ENCODE measurements at places on chromosomes 16 and 17.

GRCh38 chr17:2977157-2977556 is 86.2 kb downstream of the OR1D5 start:
- DNase-seq = no peak

GRCh38 chr16:15660203-15660601 is 10.2 kb downstream of the NDE1 start:
- DNase-seq = no peak

DNA sequence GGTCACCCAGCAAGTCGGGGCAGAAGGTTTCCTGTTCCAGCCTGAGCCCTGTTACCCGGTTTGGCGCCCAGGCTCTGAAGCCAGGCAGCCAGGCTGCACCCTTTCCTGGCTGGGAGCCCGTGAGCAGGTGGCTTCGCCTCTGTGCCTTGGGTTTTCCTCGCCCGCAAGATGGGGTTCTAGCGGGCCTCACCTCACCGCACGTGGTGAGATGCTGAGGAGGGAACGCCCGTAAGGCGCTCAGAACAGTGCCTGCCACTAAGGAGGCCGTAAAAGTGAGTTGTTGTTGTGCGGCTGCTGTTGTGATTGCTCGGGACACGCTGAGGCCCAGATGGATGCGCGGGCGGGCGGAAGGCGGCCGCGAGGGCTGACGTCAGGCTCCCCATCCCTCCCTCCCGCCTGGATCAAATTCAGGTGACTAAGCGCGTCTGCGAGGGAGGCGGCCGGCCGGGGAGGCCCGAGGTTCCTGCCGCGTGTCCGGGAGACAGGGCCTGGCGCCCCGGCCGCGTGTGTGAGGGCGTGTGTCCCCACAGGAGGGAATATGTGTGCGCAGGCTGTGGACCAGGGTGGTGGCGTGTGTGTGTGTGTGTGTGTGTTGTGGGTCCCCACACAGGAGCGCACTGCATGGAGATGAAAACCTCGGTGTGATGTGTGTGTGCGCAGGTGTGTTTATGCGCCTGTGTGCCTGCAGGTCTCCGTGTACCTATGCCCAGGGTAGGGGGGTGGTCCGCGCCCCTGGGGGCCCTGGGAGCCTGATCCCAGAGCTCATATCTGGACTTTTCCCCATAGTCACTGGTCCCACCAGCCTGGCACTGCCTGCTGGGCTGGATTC is 4.3 kb downstream of the CAMKK1 start:
- no peak for DNase-seq

- DNase-seq = no peak
Measured at GRCh38 chr16:69607674-69608073, 41.9 kb downstream of the NFAT5 start.

DNA sequence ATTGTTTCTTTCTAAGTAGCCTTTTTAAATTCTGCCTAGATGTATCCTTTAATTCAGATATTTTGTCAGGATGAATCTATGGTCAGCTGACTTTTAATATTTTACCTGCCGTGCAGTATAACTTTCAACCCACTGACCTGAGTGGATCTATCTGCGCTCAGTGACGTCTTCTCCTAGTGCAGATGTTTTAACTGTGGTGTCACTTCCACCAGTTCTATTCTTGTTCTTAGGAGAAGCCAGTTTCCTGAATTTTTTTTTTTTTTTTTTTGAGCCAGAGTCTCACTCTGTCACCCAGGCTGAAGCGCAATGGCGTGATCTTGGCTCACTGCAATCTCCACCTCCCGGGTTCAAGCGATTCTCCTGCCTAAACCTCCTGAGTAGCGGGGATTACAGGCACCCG is 5.0 kb upstream of the TM4SF5 start:
- no peak for DNase-seq

DNA sequence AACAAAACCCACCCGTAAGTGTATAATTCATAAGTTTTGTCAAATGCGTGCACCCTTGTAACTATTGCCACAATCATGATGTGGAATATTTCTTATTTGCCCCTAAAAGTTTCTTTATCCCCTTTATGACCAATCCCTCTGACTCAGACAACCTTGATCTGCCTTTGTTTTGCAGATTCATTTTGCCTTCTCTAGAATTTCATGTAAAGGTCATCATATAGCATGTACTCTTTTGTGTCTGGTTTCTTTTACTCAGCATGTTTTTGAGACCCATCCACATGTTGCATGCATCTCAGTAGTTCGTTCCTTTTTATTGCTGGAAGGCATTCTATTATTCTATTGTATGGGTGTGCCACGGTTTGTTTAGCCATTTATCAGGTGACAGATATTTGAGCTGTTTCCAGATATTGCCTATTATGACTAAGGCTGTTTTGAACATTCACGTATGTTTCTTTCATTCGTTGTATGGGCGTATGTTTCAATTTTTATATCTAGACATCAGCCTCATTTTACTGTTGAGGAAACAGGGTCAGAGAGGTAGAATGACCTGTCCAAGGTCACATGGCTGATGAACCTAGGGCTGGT is 192.4 kb downstream of the RAB11FIP4 start:
- no peak for DNase-seq

DNA sequence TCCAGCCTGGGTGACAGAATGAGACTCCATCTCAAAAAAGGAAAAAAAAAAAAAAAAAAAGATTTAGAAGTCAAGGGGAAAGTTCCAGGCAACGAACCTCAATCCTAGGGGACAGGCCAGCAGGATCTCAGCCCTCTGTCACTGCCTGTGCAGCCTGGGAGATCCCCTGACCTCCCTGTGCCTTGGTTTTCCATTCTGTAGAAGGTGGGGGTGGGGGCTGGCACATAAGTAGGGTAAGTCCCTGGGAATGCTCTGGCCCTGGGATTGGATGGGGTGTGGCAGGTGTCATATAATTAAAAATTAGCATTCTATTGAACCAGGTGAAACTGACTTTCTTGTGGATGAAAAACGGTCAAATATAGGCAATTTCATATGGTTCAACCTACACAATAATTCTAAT is 90.5 kb downstream of the C16orf78 start:
- no peak for DNase-seq

DNA sequence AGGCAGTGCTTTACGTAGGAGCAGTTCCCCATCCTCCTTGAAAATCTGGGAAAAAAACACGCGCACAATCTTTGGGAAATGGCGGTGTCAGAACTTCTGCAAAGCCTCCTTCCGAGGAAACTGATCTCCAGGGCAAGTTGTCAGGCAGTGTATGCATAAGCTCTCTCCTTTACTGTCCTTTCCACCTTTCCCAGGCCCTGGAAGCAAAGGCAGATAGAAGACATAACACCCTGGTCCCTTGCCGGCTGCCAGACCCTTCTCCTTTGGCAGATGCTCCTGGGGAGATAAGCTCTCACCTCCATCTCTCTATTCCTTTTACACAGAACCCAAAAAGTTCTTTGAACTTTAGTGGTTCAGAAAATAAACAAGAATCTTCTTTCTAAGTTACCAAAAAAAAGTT is 12.4 kb downstream of the TOB1 start:
- DNase-seq = no peak

DNA sequence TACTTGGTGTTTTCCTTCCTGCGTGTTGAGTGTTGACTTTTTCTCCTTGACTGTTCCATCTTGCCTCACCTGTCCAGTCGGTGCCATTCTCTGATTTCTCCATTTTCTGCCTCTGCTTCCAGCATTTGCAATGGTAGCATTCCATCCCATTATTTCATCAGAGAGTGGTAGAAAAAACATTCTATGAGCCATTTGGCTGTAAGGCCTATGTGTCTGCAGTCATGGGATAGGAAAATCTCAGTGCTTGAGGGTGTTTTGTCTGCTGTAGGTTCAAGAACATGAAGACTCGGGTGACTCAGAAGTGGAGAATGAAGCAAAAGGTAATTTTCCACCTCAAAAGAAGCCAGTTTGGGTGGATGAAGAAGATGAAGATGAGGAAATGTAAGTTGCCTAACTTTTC is 2.7 kb downstream of the UTP18 start:
- DNase-seq = no peak

DNA sequence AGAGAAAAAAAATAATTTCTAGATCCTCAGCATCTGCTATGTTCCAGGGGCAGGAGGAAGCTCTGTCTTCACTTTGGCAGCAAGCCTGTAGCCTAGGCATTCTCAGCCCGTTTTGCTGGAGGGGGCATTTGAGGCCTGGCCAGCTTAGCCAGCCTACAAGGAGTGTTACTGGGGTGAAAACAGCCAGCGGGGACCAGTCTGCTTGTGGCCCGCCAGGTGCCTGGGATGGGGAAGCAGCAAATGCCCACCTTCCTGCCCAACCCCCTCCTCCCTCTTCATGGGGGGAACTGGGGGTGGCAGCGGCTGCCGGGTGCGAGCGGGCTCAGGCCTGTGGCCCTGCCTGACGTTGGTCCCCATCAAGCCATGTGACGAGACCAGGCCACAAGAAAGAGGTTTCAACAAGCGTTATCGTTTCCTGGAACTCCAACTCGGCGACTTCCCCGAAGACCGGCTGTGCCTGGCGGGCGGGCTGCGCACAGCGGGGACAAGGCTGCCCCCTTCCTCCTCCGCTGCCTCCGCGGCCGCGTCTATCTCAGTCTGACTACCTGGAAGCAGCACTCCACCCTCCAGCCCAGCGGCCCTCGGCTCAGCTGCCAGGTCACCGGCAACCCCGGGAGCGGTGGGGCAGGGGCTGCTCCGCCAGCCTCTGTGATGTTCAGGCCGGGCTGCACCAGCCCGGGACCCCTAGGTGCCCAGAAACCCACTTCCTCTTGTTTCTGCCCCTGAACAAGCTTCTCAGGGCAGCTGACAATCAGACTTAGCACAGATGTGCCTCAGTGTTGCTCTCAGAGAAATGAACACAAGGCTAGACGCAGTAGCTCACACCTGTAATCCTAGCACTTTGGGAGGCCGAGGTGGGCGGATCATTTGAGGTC is 22.9 kb downstream of the SOCS1 start:
- no peak for DNase-seq

DNA sequence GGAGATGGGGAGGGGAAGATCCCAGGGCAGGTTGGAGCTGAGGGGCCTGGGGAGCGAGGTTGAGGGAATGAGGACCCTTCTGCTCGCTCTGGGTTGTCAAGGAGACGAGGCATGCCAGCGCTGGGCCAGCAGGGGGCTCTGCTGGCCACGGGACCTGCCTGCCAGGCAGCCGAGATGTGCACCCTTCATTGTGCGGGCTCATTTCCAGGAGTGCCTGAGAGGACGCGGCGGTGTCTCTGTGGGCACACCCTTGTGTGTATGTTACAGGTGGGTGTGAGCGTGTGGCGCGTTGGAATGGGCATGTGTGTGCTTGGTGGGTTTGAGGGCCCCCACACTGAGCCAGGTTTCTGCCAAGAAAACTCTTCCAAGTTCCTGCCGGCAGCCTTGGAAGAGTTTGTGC is 15.9 kb downstream of the ARHGAP23 start:
- peak; percentile 41 for DNase-seq

GRCh38 chr17:9811086-9811485 is 10.8 kb downstream of the GSG1L2 start:
- DNase-seq = no peak

GRCh38 chr17:71869293-71869692 is 251.5 kb upstream of the SOX9 start:
- DNase-seq = no peak

DNA sequence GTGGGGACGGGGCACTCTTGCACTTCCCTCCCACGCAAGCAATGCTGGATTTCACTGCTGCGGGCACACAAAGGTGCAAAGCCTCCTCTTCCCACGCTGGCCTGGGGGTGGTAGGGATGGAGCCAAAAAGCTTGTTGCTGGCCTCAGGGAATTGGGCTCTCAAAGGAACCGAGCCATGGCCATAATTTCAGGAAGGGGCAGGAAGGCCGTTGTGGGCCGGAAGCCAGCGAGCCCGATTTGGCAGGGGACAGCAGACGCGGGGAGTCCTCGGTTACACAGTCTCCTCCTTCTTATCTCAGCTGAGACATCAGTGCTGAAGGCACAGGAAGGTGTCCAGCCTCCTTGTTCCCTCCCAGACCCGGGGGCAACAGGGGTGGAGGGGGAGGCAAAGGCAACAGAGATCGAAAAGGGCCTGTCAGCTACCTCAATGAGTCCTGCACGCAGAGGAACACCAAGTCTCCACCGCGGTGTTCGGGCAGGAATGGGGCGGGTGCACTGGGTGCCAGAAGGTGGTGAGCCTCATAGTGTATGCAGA is 59.5 kb downstream of the SLFN11 start:
- no peak for DNase-seq

- no peak for DNase-seq
Measured at GRCh38 chr16:30184096-30184890, 891 bp downstream of the CORO1A start.

DNA sequence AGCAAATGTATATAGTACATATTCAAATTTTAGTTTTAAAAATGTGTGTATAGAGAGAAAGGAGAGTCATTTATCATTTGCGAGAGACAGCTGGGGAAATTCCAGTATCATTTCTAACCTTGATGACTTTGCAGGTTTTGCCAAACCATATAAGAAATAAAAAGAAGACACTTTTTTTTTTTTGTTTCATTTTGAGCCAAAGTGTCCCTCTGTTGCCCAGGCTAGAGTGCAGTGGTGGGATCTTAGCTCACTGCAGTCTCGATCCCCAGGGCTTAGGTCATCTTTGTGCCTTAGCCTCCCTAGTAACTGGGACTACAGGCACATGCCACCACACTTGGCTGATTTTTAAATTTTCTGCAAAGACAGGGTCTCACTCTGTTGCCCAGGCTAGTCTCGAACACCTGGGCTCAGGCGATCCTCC is 38.4 kb upstream of the VWA3A start:
- DNase-seq = no peak

- no peak for DNase-seq
Measured at GRCh38 chr17:75820094-75821080, 23.8 kb downstream of the UNC13D start.

- no peak for DNase-seq
Measured at GRCh38 chr17:16920628-16921020, 51.3 kb downstream of the TNFRSF13B start.

DNA sequence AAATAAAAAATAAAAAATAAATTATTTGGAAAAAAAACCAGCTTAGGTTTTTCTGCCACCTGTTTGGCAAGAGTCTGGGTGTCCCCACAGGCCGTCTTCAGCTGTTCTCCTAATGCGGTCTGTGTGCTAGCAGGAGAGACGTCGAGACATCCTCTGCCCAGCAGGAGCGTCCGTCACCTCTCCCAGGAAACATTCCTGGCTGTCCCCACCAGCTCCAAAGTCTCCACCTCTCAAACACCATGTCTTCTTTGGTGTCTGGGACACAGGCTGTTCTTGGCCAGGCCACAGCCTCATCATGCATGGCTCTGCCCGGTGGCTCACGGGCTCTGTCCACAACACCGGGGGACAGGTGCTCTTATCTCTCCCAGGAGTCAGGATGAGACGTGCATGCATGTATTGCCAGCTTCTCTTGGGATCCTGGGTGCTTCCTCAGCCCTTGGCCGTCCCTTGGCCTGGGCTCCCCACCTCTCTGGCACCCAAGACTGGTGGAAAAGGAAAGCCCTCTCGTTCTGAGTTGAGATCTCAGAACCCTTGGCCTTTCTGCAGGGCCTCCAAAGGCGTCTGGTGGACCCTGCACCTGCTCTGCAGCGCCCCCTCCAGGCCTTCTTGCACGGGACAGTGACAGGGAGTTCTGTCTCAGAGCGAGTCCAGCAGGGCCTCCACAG is 84.9 kb upstream of the CBX4 start:
- peak; percentile 12 for DNase-seq

- DNase-seq = no peak
Measured at GRCh38 chr16:27385398-27385797, 16.6 kb upstream of the IL21R start.

- DNase-seq = no peak
Measured at GRCh38 chr17:34755371-34755770, 176.0 kb downstream of the TMEM132E start.

Data from C1 segment of cervical spinal cord (tissue), 14 donors.